ENCODE measurements at places on chromosomes 12 and 14.

DNA sequence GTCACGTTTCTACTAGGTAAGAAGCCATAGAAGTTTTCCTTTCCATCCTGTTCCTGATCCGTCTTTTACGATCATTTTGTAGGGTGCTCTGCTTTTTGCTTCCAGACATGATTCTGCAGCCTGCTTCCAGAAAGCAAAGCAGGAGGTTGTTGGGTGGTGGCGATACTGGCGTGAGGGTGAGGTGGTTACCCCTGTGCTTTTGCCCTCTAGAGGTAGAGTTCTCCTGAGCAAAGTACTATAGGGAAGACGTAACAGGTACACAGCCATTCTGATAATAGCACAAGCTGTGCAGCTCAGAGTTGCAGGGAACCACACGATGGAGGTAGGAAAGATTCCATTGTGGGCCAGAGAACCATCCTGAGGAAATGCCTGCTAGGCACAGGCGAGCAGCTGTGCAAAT lies 186.0 kb downstream of the PAH start:
- no peaks in the 10 kb centered on the region for H3K27me3 ChIP-seq
- no peak overlapping the region for H3K27ac ChIP-seq
- H3K36me3 ChIP-seq, result no peaks in the 10 kb centered on the region
- no peak overlapping the region for H3K4me3 ChIP-seq
- no peak for DNase-seq

- no peaks in the 10 kb centered on the region for H3K4me1 ChIP-seq
- no peak overlapping the region for H3K27ac ChIP-seq
- no peak for DNase-seq
- no peaks in the 10 kb centered on the region for H3K36me3 ChIP-seq
- H3K27me3 ChIP-seq, result no peaks in the 10 kb centered on the region
Observed at GRCh38 chr14:89826596-89826995, 127.9 kb downstream of the EFCAB11 start.

DNA sequence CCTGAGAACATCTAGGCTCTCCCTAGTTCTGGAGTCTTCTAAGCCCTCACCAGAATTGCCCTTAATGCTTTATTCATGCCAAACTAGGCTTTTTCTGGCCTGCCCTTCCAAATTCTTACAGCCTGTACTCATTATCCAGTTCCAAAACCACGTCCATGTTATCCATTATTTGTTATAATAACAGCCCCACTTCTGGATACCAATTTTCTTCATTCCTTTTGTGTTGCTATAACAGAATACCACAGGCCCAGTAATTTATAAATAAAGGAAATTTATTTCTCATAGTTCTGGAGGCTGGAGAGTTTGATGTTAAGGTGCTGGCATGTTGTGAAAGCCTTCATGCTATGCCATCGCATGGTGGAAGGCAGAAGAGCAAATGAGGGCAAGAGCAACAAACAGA lies 68.0 kb upstream of the AMIGO2 start:
- H3K36me3 ChIP-seq, result no peaks in the 10 kb centered on the region
- no peak overlapping the region for H3K4me3 ChIP-seq
- no peak for DNase-seq
- H3K27me3 ChIP-seq, result no peaks in the 10 kb centered on the region
- no peaks in the 10 kb centered on the region for H3K4me1 ChIP-seq

DNA sequence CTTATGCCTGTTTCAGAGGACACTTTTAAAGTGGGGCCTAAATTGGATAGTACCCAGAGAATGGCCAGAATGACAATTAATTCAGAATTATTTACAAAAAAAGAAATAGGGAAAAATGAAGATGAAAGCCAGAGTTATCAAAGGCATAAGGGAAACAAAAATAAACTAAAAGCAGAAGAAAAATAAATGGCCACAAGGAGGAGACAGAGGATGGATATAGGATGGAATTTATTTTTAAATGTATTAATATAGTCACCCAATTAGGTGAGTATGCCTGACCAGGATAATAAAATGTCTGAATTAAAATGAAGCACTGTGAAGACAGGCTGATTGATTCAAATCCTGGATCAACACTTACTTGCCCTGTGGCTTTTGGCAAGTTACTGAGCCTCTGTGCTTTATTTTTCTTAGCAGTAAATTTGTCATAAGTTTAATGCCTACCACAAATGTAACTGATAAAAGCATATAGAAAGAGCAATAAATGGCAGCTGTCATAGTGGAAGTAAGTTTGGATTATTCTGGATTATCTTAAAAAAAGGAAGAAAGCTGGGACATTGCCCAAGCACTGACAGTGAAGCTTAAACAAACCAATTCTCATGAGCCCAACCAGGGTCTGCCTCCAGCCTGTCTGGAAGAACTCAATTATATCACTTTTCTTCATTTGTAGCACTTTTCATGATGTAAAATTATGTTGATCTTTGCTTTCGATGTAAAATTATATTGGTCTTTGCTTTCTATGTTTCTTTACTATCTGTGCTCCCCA lies 3.5 kb downstream of the CLEC9A start:
- H3K4me3 ChIP-seq, result no peak overlapping the region
- H3K27me3 ChIP-seq, result no peaks in the 10 kb centered on the region
- H3K36me3 ChIP-seq, result no peaks in the 10 kb centered on the region
- no peaks in the 10 kb centered on the region for H3K4me1 ChIP-seq

- no peaks in the 10 kb centered on the region for H3K36me3 ChIP-seq
- H3K27ac ChIP-seq, result no peak overlapping the region
- H3K4me1 ChIP-seq, result no peaks in the 10 kb centered on the region
- DNase-seq, result no peak
Observed at GRCh38 chr14:36879558-36879957, 217.9 kb downstream of the PAX9 start.

- DNase-seq, result no peak
- no peaks in the 10 kb centered on the region for H3K4me1 ChIP-seq
- no peaks in the 10 kb centered on the region for H3K27me3 ChIP-seq
- H3K27ac ChIP-seq, result no peak overlapping the region
- no peak overlapping the region for H3K4me3 ChIP-seq
Observed at GRCh38 chr14:92248696-92249095, 74.3 kb upstream of the SLC24A4 start.

DNA sequence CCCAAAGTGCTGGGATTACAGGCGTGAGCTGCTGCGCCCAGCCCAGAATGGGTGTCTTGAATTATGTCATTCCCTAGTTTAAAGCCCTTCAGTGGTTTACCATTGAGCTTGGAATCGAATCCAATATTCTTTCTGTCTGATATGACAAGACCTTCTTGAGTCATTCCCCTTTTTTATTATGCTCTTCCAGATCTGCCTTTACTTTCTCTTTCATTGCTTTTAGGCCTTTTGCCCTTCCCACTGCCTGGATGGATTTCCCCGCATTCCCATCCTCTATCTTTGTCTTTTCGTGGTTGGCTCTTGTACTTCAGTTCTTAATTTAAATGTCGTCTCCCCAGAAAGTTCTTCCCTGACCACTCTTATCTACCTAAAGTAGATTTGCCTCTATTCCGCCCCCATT lies 1.6 kb downstream of the TRAFD1 start:
- H3K27me3 ChIP-seq, result no peaks in the 10 kb centered on the region
- H3K4me1 ChIP-seq, result peaks cover 14% of the 10 kb centered on the region
- no peak overlapping the region for H3K27ac ChIP-seq
- no peak overlapping the region for H3K4me3 ChIP-seq

DNA sequence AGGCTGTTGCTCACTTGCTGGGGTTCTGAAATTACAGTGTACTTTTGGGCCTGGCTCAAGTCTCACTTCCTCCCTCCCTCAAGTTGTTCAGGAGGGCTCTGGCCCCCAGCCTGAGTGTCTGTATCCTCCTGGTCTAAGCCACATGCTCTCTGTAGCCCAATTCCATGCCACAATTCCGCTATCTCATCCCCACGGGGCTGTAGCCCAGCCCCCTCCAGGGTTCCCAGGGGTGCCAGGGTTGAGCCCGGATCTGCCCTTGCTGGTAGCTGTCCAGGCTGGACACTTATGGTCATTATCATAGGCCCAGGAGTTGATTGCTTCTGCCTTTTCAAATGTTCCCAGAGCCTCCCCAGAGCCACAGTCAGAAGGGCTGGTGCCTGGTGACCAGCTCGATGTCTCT lies 65.3 kb downstream of the PRIMA1 start:
- DNase-seq, result no peak
- H3K27ac ChIP-seq, result no peak overlapping the region
- H3K4me1 ChIP-seq, result no peaks in the 10 kb centered on the region
- no peak overlapping the region for H3K4me3 ChIP-seq

- no peaks in the 10 kb centered on the region for H3K27me3 ChIP-seq
- no peaks in the 10 kb centered on the region for H3K36me3 ChIP-seq
- no peak overlapping the region for H3K27ac ChIP-seq
- no peak for DNase-seq
- H3K4me3 ChIP-seq, result no peak overlapping the region
Observed at GRCh38 chr14:98437113-98437512, 834.9 kb downstream of the BCL11B start.

GRCh38 chr14:70525691-70526090 lies 9.1 kb downstream of the ADAM20 start:
- no peaks in the 10 kb centered on the region for H3K27me3 ChIP-seq
- H3K27ac ChIP-seq, result no peak overlapping the region
- H3K4me1 ChIP-seq, result no peaks in the 10 kb centered on the region
- DNase-seq, result no peak

DNA sequence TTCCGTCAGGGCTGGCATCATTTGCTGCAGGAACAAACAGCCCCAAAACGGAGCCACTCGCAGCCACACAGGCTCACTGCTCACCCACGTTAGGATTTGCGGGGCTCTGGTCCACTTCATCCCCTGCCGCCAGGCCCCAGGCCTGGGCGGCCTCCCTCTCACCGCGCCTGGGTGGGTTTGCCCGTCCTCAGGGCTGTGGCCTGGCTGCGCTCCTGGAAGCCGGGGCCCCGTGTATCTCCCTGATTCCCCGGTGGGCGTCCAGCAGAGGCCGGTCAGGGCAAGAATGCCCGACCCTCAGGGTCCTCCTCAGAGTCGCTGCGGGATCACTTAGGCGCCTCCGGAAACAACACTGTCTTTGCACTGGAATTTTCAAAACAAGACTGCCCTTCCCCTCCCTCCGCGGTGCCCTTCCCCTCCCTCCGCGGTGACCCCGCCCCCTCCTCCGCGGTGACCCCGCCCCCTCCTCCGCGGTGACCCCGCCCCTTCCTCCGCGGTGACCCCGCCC lies 15.7 kb upstream of the FBRSL1 start:
- H3K4me3 ChIP-seq, result no peak overlapping the region
- H3K27me3 ChIP-seq, result no peaks in the 10 kb centered on the region
- H3K27ac ChIP-seq, result no peak overlapping the region
- H3K4me1 ChIP-seq, result peaks cover 7% of the 10 kb centered on the region
- DNase-seq, result no peak
- H3K36me3 ChIP-seq, result no peaks in the 10 kb centered on the region

DNA sequence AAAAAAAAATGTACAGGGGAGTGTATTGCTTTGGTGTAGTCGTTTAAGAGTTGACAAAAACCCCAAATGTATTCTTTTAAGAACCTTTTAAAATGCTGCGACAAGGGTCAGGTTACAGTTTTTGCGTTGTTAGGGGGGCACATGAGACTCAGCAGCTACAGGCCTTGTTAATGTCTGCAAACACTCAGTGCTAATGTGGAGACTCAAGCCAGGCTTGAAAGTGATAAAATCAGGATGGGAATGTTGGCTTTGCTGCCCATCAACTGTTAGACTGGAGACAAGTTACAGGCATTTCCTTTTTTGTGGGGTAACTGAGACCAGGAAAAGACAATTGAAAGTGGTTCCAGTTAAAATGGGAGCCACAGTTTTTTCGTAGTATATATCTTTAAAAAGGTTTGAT lies 84.8 kb downstream of the PRKCH start:
- no peak for DNase-seq
- H3K4me1 ChIP-seq, result no peaks in the 10 kb centered on the region
- no peak overlapping the region for H3K27ac ChIP-seq
